ENCODE measurements at places on chromosomes 5 and 9. TPM values are rescaled to one million over a fixed set of nuclear protein-coding genes. Genes with fewer than 3 reads are reported as not detected.

SLC34A3 gene
- polyA plus RNA-seq = not detected

MYOZ3 gene
- polyA plus RNA-seq = 0.05 TPM

CHSY3 gene
- polyA plus RNA-seq = not detected

SPINK13 gene
- polyA plus RNA-seq = not detected

DMGDH gene
- polyA plus RNA-seq = not detected

DNA sequence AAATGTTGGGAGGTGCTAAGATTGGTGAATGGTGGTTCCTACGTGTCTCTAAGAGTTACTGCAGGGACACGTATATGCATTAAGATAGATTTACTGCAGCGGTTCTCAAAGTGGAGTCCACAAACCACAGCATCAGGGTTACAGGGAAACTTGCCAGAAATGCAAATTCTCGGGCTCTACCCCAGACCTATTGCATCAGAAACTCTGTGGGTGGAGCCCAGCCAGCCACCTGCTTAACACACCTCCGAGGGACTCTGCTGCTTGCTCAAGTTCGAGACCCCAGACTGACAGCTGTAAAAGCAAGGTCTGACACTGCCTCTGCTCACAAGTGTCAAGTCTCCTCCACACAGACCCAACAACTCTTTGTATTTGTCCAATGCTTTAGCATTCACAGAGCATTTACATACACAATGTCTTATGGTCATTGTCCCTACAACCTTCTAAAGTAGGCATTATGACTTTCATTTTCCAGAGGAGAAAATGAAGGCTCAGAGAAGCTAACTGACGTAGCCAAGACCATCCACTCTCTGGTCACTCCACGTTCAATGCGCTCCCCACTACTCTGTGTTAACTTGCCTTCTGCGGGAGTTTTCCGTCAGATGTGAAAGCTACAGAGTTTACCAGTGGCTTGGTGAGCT is 48.8 kb downstream of the HSD17B3 start:
- DNase-seq = no peak

DNA sequence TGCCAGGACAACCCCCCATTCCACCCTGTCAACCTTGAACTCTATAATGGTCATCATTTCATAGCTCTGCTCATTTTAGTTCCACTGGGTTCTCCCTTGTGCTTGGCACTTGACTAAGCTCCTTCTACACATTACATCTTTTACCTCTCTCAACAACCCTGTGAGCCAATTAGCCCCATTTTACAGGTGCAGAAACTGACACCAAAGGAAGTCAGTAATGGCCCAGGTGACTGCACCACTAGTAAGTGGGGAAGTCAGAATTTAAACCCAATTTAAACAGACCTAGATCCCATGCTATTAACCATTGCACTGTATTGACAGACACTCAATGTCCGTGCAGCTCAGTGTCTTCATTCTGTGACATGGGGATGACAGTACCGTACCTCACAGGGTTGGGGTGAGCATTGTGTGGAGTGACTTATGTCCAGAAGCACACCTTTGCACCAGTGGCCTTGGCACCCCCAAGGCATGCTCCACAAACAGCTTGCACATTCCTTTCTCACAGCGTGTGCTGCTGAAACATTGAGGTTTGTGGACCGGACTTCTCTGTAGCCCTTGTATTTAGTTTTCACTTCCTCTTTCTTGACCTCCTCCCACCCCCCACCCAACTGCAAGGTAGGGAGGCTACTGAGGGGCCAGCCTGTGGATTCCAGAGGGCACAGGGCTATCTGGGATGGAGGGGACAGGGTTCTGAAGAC is 23.1 kb downstream of the IRF1 start:
- no peak for DNase-seq

- DNase-seq = no peak
These were observed 149.5 kb downstream of the BAAT start for GRCh38 chr9:101235105-101235866.

- no peak for DNase-seq
These were observed 813.4 kb downstream of the TLE1 start for GRCh38 chr9:80875947-80876346.

GRCh38 chr9:123162791-123163345 is 105.5 kb downstream of the STRBP start:
- no peak for DNase-seq

GRCh38 chr5:143713047-143714003 is 98.6 kb upstream of the HMHB1 start:
- DNase-seq = no peak

- DNase-seq = no peak
These were observed 246.1 kb downstream of the MARCHF11 start for GRCh38 chr5:15933259-15934207.

DNA sequence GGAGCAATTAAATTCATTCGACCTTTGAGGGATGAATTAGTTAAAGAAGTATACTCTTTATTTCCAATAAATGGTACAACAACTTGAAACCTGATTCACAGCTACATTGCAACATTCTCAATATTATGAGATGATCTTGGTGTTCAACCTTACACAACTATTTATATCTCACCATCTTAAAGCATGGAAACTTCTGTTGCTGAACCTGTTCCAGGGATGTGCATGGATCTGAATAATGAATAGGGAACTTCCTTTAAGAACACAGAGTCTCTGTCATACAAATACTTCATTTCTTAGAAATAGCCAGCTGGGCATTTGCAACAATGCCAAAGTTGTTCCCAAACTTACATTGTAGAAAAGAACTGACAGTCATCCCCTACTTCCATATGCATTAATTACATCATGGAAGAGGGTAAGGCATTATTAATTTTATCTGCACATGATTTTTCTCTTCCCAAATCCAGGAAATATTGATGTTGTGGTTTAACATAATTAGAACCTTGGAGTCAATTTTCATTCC is 39.8 kb upstream of the CCDC112 start:
- no peak for DNase-seq

DNA sequence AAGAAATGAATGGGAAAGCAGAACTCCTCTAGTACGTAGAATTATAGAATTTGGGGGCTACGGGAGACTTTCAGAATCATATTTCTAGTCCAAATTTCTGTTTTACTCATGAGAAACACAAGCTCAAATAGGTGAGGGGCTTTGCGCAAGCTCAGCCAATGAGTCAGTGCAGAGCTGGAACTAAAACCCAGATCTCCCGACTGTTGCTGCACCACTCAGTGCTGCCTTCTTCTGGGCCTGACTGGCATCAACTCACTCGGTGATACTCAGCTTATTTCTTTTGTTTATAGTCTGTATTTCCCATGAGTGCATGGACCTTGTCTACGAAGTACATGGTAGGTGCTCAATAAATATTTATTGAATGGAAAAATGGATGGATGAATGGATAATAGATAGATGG is 280.2 kb downstream of the CDK5RAP2 start:
- DNase-seq = no peak

- no peak for DNase-seq
These were observed 171.1 kb downstream of the TARS1 start for GRCh38 chr5:33611877-33612276.

- no peak for DNase-seq
These were observed 143.1 kb upstream of the RANBP3L start for GRCh38 chr5:36444582-36445418.

DNA sequence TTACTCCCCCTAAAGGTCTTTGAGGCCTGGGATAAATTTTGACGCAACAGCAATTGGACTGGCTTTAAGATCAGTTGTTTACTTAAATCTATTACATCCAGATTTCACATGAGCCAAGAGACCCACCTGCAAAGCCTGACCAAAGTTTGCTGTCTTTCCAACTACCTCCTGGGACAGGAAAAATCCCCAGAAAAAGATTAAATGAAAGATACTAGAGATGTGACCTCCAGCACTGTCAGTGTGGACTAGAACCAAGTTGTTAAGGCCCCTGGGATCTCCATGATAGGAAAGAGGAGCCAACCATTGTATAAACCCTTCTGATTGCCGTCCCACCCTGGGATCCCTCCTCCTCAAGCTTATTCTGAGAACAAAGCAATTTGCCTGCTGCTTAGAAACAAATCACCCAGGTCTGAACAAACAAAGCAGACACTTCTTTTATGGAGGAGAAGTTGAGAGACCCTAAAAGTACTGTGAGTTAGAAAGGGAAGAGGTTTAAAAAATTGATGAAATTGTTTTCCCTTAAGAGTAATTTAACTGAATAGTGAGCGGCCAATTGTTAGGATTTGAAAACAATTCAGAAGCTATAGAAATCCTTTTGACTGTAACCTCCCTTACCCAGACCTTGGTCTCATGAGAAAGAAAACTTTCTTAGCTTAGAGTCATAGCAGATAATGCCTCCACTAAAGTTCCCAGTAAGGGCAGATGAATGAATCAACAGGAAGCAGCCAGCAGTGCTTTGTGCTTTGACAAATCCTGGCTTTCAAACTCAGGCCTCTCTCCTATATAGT is 255.2 kb downstream of the TMEM167A start:
- DNase-seq = no peak

GRCh38 chr9:133540698-133541025 is 6.2 kb downstream of the ADAMTSL2 start:
- no peak for DNase-seq
